ENCODE measurements at places on chromosomes 2 and 18.
A peak's percentile ranks its signal among the peaks of the same experiment; 100 is the strongest.

- no peak for DNase-seq
These were observed 7.7 kb upstream of the ICOS start for GRCh38 chr2:203928849-203929248.

- DNase-seq, result no peak
These were observed 58.7 kb downstream of the TMEM18 start for GRCh38 chr2:618422-618990.

GRCh38 chr2:85780316-85781012 lies 26.7 kb downstream of the ATOH8 start:
- peak; percentile 28 for DNase-seq

DNA sequence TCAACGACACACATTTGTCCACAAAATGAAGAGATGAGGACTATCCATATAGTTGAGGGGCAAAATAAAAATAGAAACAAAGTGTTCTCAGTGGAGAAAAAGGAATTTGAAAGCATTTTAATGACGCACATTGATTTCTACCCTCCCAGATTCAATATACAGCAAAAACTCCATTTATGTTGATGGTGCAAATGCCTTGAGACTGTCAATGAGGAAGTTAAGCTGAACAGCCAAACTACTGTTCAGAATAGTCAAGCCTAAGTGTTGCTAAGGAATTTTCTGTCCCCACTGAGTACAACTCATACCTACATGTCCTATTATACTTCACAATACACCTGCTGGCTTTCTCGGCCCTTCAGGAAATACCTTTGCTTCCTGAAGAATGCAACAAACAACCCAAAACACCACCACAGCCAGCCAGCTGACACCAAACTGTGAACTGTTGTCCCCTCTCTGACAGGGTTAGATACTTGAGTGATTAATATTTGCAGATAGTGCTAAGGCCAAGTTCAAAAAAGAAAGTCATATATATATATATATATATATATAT lies 27.8 kb upstream of the DARS1 start:
- no peak for DNase-seq

DNA sequence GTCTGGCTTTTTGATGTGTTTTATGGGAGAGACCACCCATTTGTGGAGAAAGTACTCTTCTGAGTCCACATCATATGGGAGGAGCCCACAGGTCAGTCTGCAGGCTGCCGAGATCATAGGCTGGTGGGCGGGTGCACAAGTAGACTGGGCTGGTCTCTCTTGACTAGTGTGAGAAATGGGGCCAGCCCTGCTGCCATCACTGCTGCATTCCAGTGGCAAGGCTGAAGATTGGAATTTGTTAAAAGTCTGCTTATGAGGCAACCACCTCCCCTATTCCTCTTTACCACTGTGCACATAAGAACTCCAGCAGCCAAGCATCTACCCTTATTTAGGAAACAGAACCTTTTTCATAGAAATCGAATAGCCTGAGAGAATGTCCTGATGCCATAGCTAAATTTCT lies 200.7 kb downstream of the DIS3L2 start:
- no peak for DNase-seq

- no peak for DNase-seq
These were observed 16.1 kb upstream of the ARL5A start for GRCh38 chr2:151844211-151844896.

DNA sequence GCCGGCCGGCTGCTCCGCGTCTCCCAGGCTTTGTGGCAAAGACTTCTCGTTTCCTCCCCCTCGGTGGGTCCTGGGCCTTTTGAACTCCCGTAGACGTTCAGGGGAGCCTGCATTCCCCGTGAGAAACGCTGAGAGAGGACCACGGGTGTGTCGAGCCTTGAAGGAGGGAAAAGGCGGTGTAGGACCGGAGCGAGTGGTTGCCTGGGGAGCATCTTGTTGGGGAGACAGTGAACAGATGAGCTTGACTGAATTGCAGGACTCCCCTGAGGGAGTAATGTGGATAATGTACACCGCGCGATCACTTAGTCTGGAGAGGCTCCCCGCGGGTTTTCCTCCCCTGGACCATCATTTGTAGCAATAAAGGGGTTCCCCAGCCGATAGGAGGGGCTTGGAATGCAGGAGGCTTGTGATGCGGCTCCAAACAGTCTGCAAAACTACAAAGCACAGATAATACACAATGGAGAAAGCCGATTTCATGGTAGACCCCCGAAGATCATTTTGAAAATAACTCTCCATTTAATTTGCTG lies 769 bp downstream of the ALMS1 start:
- no peak for DNase-seq

DNA sequence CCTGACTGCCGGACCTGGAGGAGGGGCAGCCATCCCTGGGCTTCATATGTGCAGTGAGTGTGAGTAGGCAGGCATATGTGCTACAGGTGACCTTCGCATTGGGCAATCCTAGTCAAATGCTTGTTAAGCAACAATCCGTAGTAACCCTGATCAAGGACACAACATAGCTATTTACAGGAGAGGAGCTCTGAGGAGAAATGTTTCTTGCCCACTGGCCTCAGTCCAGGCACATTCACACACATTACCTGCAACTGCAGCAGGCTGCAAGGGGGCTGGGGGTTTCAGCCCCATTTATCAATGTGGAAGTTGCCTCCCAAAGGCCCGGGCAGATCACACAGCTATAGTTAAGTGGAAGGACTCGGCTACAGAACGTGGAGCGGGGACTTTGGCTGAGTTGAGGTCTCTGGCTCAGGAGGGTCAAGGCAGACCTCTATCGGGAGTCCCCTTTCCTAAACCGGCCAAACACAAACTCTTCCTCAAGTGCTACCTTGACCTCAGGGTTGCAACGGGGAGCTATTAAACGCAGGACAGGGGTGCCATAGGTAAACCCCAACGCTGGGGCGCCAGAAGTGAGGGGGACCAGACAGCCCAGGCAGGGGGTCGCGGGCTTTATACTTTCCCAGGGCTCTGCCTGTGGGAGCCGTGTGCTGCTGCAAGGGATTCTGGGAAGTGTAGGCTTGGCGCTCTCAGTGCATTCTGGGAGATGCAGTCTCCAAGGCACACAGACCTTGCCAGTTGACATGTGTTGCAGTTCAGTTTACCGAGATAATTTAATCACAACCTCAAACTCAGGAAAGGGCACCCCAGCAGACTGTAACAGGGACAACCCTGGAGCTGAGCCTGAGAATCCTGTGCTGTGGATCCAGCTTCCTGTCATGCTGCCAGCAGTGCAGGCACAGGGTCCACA lies 9.4 kb downstream of the KHK start:
- DNase-seq, result peak; percentile 85

DNA sequence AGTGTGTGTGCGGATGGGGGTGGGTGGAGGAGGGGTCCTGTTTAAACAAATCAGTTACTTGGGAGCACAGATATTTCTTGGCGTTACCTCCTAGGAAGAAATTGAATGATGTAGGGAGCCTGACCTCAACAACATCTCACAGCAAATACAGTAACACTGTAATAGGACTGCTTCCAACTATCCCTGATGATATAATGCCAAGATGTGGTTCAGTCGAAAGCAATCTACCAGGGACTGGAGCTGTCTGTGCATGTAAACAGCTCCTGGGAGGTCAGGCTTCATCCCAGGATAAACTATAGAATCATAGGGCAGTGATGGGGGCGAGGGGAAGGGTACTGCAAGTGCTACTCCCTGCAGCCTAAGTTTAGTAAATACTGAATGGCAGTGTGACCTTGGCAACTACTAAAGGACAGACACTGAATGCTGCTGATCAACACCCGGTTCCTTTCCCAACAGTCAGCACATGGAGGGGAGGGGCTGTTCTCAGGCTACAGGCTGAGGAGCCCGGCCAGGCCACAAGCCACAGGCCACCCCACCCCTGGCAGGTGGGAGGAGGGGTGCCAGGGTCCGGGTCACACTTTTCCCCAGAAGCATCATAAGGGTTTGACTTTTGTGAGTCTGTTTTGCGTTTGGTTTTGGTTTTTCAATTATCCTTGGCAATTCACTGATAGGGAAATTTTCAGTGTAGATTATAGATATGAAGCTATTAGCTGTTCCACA lies 85.3 kb upstream of the ZNF397 start:
- DNase-seq, result peak; percentile 17

DNA sequence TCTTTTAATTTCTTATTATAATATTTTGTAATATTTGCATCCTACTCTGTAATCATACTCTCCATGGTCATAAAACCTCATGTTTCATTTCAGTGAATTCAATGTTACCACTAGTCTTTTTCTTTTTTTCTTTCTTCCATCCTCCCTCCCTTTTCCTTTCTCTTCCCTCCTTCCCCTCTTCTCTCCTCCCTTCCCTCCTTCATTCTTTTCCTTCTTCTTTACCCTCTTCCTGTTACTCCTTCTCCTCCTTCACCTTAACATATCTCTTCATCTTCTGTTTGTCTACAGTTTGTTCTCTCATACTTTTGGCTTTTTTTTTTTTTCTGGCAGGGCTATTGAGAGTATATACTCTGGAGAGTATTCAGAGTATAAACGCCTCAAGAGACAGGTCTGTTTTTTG lies 491.6 kb upstream of the ID2 start:
- DNase-seq, result no peak

DNA sequence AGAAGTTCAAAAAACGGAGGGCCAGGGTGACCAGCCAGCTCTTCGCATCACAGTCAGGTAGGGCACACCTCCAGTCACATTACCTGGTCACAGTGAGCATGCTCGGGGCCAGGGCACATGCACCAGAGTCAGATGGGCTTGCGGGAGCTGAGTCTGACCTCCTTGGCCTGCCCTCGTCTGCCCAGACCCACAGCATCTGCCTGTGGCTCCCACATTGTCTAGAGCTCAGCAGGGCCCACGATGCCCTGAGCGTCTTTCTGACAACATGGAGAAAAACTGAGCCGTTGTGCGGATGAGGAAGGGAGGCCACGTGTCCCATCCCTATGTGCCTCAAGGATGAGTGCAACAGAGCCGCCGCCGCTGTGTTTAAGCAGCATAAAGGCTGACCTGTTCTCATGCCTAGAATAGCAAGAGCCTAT lies 37.6 kb downstream of the CRACDL start:
- no peak for DNase-seq

DNA sequence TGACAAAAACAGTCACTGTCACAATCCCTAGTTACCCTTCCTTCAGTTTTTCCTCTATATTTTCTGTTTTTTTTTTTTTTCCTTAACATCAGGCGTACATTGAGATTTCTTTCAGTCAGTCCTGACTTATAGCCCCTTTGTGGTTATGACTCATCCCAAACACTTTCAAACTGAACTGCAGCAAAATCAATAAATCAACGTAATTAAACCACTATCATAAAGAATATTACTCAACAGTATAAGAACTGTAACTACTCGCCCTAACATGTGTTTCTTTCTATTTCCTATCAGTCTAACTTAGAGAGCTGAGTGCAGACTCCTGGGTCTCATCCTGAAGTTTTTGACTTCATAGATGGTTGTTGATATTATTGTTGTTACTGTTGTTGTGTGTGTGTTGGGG lies 523.5 kb downstream of the LRRTM4 start:
- no peak for DNase-seq

- DNase-seq, result no peak
These were observed 11.9 kb downstream of the SDC1 start for GRCh38 chr2:20212871-20213503.

DNA sequence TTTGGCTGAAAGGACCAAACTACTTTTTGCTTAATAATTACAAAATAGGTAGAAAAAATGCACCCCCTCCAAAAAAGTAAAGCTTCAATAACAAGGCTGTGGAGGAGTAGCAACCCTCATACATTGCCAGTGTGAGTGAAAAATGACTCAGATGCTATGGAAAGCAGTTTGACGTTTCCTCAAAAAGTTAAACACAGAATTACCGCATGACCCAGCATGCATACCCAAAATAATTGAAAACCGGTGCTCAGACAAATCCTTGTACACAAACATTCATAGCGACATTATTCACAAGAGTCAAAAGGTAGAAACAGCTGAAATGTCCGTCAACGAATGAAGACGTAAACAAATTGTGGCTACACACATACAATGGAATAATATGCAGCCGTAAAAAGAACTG lies 38.8 kb upstream of the DAPL1 start:
- DNase-seq, result no peak

GRCh38 chr18:24027156-24027827 lies 12.7 kb downstream of the TTC39C start:
- DNase-seq, result peak; percentile 38

DNA sequence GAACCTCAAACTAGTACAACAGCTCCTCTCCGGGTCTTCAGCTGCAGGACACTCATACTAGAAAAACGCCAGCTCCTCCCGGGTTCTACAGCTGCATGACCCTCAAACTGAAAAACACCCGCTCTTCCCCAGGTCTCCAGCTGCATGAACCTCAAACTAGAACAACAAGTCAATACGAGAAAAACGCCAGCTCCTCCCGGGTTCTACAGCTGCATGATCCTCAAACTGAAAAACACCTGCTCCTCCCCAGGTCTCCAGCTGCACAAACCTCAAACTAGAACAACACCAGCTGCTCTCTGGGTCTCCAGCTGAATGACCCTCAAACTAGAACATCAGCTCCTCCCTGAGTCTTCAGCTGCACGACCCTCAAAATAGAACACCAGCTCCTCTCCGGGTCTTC lies 315.0 kb upstream of the TFPI start:
- DNase-seq, result no peak

- DNase-seq, result peak; percentile 79
These were observed 53.4 kb upstream of the SCN1A start for GRCh38 chr2:166180951-166181812.

DNA sequence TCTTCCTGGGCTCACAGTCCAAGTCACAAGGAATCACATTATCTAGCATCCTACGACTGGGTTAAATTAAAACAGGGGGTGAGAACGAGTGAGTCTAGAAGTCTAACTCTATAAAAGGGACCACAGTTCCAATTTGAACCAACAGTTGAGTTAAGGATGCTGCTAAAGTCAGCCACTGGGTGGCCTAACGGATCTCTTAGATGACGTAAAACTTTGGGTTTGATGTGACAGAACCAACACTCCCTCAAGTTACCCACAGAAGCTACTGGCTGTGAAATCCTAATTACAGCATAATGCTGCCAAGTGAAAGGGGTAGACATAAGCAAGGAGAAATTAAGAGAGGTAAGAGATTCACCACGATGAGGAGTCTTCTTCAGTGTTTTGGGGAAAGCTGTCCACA lies 32.7 kb upstream of the RUFY4 start:
- DNase-seq, result peak; percentile 13

DNA sequence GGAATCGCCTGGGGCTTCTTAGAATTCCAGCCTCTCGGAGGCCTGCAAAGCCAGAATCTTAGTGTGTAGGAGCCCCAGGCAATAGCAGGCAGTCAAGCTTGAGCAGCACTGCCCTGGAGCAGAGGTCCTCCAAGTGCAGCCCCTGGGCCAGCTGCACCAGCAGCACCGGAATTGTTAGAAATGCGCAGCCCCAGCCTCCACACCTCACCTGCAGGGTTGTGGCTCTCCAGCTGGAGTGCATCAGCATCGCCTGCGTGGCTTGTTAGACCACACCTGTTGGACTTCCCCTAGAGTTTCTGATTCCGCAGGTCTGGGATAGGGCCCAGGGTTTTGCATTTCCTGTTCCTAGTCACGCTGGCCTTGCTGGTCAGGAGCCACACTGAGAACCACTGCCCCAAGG lies 100.3 kb downstream of the ASAP2 start:
- DNase-seq, result no peak

- peak; percentile 38 for DNase-seq
These were observed 364.3 kb upstream of the LRP1B start for GRCh38 chr2:142495141-142495540.

- DNase-seq, result no peak
These were observed 37.0 kb downstream of the BARD1 start for GRCh38 chr2:214772443-214773015.

Measured in NCI-H82 (cell line).